Activated effector memory CD4-positive, alpha-beta T cell treated with anti-CD3 and anti-CD28 coated beads, Interleukin-2, amount 50 U/mL, for 16 hours (primary cell): ENCODE measurements at places on chromosomes 3 and 15.

DNA sequence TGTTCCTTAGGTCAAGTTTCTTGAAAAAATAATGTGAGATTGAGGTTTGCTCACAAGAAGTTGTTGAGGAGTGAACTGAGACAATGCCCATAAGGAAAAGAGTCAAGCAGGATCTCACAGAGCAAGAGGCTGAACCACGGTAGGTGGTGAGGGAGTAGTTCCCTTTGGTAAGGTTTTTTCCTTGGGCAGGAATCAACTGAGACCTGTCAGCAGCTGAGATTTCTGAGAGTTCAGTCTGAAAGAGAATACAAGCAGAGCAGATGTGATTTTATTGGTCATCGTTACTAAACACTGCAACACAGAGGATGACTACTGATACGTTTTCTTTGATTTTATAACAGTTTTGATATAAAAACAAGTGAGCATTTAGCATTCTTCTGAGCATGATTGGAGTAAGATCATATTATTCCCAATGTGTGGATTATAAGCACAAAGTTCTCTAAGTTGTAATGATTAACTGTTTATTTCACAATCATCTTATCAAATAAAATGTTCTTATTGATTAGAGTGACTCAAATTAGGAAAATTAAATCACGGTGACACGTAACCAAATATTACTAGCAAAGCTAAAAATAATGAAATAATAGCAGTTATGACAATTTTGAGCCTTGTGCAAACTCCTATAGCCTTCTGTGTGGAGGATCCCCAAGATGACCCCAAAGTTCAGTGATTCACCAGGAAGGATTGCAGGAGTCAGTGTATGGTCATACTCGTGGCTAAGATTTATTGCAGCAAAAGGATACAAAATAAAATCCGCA lies 346.2 kb upstream of the ZNF717 start:
- no peak for DNase-seq

GRCh38 chr15:69131362-69132220 lies 28.8 kb upstream of the GLCE start:
- no peak for DNase-seq

GRCh38 chr3:59593380-59593779 lies 543.6 kb upstream of the CFAP20DC start:
- DNase-seq: no peak

- no peak for DNase-seq
Observed at GRCh38 chr15:85733416-85733815, 61.3 kb downstream of the KLHL25 start.

DNA sequence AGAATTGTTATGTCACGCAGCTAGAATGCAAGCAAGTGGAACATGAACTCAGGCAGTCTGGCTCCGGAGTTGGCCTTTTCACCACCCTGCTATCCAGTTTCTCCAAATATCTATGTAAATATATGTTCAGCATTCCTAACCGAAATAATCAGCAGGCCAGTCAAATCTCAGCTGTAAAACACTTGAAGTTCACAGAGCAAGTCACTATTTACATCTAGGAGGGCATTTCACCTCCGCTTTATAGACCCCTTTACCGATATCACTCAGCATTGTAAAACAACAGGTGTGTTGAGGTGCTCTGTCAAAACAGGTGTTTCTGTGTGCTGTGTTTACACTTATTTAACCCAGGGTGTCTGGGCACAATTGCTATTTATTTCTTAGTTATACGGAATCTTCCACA lies 12.2 kb upstream of the HES1 start:
- DNase-seq: no peak

- no peak for DNase-seq
Observed at GRCh38 chr3:5128849-5129248, 6.8 kb downstream of the ARL8B start.

- DNase-seq: no peak
Observed at GRCh38 chr15:75425966-75426500, 25.5 kb downstream of the SIN3A start.
